Glutamatergic neuron (in vitro differentiated cells): ENCODE measurements at places on chromosomes 6 and 20. TPM values are rescaled to one million over a fixed set of nuclear protein-coding genes. Genes with fewer than 3 reads are reported as not detected.

- DNase-seq = no peak
These were observed 29.8 kb downstream of the GFOD1 start for GRCh38 chr6:13457577-13457976.

- DNase-seq = no peak
These were observed 365.9 kb upstream of the AGPAT4 start for GRCh38 chr6:161639772-161640171.

DNA sequence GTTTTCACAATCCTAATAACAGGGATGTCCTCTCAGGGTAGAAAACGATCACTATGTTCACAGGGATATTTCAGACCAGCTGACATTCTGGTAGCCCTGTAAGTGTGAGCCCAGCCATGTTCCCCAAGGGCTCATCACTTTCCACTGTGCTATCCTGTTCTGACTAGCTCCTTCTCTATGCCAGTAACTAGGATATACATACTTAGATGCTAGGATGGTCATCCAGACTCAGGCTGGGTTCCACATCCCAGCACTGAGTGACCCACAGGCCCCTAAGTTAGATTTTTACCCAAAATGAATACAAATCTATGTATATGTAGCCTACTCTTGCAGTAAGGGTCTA lies 83.0 kb downstream of the CD164 start:
- no peak for DNase-seq

PLN gene
- total RNA-seq = not detected

RIPPLY2 gene
- total RNA-seq = 4.9 TPM

GRCh38 chr6:26327450-26328264 lies 37.3 kb upstream of the BTN3A2 start:
- peak; percentile 84 for DNase-seq

DNA sequence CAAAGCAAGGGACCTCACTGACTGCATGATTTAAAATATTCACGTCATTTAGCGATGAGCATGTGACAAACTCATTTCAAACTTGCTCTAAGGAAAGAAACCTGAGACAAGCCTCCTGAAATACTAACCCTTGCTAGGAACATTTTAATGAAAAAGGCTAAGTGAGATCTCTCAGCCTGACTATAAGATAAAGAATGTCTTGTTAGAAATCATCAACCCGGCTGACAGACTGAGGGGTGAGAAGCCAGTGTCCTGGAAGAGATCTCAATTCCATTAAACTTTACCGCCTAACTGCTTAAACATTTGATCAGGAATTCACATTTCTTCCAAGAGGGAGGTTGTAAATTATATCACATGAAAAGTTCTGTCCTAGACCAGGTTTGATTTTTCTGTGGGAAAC lies 274.8 kb upstream of the EXOC2 start:
- DNase-seq = no peak

CCR6 gene
- total RNA-seq = not detected

ADAT2 gene
- 5.6 TPM for total RNA-seq

GRCh38 chr6:12136905-12137304 lies 124.8 kb downstream of the HIVEP1 start:
- no peak for DNase-seq

GRCh38 chr6:133380047-133380446 lies 138.9 kb downstream of the EYA4 start:
- no peak for DNase-seq

DNA sequence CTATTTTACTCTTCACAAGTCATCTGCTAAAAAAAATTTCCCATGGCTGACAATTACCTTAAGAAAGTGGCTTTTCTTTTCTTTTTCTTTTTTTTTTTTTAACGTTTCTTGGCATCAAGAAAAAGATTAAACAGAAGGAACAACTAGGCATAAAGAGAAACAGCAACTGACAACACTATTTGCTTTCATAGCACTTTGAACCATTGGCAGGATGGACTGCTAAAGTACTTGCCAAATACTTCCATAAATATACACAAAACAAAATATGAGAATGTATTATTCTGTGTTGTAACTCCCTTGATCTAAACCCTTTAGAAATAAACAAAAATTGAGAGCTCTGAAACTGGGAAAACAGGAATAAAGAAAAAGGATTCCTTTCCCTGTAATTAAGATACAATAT lies 20.0 kb upstream of the PLN start:
- DNase-seq = no peak

DNA sequence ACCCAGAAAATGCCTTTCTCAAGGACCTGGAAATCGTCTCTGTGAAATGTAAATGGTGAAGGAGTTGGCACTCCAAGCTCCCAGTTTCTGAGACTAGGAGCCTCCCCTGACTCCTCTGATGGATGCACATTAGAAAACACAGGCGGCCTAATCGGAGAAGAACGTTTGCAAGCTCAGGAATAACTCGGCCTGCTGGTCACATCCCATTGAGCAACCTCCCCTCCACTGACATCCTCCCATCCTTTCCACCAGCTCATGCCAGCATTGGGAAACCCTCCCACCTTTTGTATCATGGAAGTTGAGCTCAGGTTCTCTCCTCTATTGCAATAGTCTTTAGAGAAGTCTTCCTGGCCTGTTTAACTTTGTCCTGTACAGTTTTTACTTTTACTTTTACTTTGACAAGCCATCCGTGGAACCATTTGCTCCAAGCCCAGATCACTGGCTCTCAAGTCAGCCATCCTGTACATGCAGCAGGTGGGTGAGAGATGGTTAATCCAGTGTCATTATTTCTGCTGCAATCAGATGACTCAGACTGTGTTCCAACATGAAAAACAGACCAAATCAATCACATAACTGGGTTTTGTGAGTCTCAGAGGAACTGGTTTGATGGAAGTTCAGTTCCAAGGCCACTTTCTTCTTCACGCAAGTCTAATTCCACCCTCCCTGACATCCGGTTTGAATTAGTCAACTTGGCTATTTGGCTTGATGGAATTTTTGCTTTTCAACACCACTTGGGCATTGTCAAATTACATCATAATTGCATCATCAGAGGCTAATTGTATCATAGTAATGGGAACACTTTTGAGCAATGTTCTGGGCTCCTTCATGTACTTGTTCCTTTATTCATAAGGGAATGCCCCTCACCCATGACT lies 619.4 kb upstream of the CDH4 start:
- DNase-seq = no peak

- no peak for DNase-seq
These were observed 1.8 kb upstream of the TBPL1 start for GRCh38 chr6:133951227-133951626.
